ENCODE measurements at places on chromosomes 1 and 21.

DNA sequence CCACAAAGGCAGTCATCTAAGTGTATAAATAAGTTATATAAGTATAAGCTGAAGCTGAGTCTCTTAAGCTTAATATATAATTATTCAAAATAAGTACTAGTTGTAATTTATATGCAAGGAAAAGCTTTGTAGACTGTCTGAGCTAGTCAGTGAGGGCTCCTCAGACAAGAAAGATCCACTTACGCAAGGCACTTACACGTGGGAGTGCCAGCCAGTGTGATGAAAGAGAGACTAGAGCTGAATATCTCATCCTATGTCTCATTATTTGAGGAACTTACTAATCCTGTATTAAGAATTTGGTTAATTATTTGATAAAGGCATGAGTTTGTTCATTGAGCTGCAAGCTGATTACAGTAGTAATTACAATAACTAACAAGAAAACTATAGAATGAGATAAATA lies 146.9 kb downstream of the PDE4B start:
- no peak for DNase-seq

DNA sequence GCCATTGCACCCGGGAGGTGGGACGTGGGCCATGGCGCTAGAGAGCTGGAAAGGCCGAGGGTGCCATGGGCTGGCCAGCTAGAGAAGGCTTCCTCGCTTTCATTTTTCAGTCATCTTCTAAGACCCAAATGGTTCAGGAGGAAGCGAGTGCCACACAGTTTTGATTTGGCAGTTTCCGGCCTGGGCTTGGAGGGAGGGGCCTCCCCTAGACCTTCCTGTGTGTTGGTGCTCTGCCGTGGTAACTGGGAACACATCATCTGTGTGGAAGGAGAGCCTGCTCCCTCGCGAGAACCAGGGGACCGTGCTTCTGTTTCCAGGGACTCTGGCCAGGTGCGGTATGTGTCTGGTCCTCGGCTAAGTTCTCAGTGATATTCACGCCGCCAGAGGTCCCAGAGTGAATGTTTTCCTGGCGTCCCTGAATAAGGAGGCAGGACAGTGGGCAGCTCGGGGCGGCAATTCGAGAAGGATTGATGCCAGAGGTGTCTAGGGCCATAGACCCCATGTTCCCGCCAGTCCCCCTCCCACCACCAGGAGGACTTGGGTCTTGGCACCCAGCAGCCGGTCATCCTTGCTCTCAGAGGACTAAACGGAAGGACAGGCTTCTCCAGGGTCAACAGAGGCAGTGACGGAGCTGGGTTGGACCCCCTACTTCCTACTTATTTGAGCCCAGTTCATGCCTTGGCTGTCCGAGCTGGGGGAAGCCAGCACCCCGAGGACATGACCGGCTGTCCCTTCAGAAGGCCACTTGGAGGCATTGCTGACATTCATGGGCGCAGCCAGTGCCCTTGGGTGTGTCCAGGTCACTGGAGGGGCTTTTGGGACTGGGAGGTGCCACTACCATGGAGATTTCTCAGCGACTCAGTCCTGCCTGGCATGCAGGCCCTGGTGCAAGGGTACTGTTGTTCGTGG lies 2.7 kb upstream of the NPHP4 start:
- DNase-seq, result no peak

DNA sequence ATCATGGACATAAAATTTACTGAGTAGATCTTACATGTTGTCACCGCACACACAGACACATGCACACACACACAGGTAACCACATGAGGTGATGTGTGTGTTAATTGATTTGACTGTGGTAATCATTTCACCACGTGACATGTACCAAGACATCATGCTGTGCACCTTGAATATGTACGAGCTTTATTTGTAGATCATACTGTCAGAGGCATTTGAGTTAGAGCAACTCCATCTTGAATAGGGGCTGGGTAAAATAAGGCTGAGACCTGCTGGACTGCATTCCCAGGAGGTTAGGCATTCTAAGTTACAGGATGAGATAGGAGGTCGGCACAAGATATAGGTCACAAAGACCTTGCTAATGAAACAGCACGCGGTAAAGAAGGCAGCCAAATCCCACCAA lies 31.7 kb upstream of the TRIM17 start:
- DNase-seq, result no peak

GRCh38 chr1:226575739-226576378 lies 27.3 kb downstream of the STUM start:
- DNase-seq, result no peak

DNA sequence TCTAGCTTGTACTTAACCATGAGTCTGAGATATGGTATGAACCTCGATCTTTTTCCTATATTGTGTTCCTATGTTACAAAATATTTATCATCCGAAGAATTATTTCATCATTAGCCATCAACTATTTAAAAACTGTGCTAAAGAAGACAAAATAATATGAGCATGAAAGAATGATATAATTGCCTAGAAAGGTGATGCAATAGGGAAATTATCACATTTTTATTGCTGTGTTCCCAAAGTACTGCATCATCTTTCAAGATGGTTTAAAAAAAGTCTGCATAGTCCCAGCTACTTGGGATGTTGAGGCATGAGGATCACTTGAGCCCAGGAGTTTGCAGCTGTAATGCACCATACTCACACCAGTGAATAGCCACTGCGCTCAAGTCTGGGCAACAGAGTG lies 126.7 kb downstream of the APP start:
- DNase-seq, result no peak

DNA sequence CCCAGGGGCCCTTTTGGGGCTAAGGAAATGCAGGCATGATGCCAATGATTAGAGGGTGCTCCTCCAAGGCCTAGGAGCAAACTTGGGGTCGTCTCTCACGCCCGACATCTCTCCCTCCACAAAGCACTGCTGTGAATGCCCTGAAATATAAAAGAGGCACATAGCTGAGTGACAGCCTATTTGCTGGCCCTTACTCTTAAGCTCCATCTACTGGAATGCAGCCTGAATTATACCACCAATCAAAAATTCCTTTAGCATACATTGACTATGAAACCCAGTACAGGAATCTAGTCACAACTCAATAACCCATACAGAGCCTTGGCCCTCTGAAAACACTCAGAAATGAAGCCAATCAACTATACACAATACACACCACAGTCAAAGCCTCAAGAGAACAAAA lies 105.5 kb downstream of the LRIG2 start:
- DNase-seq, result no peak

DNA sequence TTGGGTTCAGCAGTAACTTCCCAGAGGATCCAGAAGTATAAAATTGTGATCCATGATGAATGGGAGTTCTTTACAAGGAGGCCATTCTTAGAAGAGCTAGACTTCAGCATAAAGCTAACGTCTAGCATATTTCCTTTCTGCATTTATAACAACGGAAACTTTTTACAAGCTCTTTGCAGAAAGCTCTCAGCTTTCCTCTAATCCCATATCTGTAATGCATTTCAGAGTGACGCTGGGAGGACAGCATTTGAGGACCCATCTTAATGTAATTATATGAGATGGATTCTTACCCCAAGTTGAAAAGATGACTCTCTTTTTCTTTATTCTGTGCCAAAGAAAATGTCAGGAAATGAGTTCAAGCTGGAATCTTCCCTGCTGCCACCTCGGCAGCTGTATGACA lies 132.0 kb upstream of the CACHD1 start:
- no peak for DNase-seq

- DNase-seq, result no peak
Observed at GRCh38 chr1:223214261-223214807, 71.3 kb upstream of the TLR5 start.

DNA sequence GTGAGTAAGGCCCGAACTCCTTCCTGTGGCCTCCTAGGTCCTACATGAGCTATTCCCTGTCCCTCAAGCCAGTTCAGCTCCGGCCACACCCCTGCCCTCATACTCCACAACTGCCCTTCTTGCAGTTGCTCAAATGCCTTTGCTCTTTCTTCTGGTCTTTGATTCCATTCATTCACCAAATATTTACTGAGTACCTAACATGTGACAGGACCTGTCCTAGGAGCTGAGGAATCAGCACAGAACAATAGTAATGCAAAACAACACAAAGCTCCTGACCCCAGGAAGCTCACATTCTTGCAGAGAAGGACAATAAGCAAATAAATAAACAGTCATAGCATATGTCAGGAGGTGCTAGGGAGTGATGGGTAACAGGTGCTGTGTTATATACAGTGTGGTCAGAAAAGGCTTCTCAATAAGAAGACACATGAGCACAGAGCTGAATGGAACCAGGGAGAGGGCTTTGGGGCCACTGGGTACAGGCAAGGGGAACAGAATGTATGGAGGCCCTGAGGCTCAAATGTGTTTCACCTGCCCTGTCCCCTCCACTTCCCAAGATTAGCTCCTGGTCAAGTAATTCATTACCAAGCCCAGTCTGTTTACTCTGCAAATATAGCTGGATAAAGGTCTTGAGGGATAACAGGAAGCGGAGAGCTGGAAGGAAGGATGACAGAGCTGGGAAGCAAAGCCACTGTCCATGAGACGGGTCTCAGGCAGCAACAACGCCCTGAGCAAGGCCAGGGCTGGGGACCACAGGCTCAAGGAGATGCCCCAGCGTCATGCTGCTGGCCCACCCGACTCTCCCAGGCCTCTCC lies 145.1 kb downstream of the CSMD2 start:
- no peak for DNase-seq

GRCh38 chr1:174174461-174175329 lies 15.4 kb downstream of the RABGAP1L start:
- no peak for DNase-seq

DNA sequence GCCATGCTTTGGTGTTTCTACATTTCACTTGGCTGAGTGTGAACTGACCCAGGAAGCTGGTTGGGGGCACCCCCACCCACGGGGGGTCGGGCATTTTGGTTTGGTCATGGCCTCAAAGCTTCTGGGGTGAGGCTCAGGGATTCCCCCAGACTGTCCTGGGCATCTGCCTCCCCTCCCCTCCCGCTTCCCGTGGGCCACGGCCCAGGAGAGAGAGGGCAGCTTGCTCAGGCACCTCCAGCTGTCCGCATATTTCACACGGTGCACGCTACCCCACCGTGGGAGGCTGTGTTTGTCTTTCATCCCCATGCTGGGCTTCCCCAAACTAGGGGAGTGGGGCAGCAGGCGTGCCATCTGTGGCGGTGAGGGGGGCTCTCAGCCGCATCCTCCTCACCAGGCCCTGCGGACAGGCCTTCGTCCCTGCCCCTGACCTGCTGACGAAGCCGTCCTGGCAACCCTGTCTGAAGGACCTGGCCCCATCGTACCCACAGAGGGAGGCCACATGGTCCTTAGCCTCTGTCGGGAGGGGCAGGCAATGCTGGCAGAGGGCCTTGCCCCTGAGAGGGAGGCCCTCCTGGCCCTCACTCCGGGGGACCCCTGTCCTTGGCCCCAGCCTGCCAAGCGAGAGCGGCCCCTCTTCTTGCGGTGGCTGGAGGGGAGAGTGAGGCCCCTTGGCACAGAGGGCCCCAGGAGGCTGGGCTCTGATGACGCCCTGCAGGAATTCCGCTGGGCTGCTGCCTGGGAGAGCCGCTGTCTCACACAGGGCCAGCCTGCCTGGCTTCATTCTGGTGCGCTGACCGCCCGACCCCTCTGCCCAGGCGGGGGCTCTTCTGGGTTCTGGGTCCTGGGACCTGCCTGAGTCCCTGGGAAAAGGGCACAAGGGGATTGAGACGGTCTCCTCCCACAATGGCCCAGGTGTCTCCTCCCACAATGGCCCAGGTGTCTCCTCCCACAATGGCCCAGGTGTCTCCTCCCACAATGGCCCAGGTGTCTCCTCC lies 22.1 kb downstream of the TP73 start:
- no peak for DNase-seq

- DNase-seq, result no peak
Observed at GRCh38 chr1:7265771-7266371, 480.6 kb downstream of the CAMTA1 start.
